ENCODE measurements at places on chromosomes 16 and 17.

- no peak for DNase-seq
These were observed 1491.4 kb upstream of the GOT2 start for GRCh38 chr16:60225541-60225940.

DNA sequence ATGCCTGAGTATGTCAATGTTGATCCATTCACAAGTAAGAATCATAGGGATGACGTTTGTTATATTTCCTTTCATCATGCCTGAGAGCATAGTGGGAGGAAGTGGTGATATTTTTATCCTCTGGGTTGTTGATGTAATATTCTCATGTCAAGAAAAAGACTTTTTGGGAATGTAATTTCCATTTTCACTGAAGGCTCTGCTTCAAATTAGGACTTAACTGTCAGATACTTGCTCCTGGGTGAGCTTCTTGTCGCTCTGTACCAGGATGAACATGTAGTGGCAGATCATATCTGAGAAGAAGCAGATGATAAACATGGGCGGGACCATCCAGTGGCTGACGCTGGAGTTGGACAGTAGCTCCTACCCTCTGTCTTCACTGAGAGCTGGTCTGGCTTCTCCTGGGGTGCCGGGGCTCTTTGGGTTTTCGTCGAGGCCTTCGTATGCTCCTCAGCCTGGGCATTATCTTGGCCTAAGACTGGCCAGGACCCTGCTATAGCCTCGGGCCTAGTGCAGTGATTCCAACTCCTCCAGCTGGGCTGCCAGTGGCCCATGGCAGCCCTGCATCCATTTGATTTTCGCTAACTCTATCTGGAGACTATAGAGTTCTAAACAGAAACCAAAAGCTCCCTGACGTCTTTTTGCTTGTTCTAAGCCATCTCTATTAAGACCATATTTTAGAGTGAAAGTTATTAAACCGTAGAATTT, 19.7 kb downstream of the CYB5B start:
- no peak for DNase-seq

DNA sequence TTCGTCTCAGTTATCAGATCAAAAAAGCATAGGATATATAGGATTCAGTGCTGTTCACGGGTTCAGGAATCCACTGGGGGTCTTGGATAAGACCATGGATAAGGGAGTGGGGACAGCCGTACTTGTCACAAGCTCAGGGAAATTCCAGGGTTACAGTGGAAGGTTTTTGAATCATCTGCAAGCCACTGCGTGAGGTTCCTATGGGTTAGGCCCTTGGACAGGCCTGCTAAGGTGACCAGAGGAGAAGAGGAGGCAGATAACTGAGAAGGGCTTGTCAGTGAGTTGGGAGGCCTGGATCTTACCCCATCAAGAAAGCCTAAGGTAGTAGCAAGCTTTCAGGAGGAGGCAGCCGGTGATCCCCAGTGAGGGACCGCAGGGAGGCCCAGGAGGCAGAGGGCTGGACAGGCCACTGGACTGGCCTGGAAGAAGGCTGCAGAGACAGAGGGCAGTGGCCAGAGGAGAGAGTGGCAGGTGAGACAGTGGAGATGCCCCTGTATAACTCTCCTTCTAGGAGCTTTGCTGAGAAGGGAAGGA, 27.3 kb downstream of the NGFR start:
- no peak for DNase-seq

DNA sequence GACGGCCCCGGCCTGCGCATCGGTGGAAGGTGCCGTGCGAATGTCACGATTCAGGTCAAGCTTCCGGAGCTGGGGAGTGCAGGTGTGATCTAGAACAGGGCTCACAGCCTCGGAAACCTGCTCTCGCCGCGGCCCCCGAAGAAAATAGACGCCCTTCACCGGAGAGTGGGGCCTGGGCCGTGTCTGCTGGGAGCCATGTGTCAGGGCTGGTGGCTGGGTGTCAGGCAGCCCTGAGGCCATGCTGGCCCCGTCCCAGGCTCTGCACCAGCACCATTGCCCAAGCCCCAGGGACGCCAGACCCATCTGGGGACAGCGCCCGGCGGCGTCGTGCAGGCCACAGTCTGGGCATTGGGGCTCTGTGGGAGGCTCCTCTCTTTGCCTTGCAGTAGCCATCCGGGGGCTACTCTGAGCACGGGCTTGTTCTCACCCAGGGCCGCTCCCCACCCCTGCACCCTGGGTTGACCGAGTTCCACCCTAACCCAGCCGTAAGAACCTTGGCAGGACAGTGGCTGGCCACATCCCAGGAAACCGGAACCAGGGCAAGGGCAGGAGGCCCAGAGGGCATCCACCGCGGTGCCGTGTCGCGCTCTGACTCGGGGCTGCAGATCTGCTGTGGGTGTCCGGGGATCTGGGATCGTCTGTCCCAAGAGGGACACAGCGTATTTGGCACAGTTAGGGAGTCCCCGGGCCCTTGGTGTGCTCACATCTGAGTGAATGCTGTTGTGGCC, 5.3 kb upstream of the NUDT16L1 start:
- DNase-seq: no peak

DNA sequence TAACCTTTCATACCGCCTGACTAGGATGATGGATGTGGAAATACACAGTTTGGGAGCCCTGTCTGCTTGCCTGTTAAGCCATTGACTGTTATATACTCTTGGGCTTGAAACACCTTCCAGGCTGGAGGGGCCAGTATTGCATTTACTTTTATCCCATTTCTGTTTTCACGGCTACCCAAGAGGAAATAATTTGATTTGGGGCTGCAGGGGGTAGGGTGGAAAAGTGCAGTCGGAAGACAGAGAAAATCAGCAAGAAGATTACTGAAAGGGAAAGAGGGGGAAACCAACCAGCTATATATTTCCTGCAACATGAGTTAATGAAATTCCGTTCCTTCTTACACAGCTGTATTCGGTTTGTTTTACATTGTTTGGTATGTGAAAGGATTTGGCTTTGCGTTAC, 202.5 kb downstream of the CDH13 start:
- DNase-seq: no peak

- no peak for DNase-seq
These were observed 254.9 kb downstream of the PARN start for GRCh38 chr16:14375132-14375491.

DNA sequence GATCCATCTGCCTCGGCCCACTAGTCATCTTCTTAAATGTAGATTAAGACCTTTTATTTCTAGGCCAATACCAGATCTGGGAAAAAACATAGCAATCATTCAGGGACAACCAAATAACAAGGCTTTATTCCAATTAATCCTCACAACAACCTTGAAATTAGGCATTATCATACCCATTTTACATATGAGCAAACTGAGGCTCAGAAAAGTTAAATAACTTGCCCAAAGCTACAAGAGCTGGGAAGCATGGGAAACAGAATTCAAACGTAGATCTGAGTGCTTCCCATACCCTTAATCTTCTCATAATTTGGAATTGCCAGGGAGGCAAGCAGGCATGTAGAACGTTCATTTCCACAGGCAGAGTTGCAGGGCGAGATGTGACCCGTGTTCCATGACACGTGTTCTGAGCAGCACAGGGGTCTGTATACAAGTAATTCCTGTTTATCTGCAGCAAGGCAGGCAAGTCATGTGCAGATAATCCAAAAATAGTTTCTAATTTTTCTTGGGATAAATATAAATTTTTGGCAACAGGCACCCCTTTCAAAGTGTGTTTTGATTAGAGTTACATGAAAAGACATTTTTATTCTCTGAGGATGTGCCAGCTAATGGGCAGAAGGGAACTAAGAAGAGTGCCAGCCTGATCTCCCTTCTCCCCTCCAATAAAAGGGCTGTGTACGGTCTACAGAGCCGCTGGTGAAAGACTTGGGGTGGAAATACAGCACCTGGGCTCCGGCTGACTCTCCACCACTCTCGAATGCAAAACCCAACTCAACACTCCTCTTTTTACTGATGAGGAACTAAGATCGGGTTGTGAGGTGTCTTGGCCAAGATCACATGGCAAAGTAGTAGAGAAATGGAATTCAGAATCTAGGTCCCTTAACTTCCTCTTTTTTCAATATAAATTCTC, 27.7 kb upstream of the MYOCD start:
- no peak for DNase-seq

DNA sequence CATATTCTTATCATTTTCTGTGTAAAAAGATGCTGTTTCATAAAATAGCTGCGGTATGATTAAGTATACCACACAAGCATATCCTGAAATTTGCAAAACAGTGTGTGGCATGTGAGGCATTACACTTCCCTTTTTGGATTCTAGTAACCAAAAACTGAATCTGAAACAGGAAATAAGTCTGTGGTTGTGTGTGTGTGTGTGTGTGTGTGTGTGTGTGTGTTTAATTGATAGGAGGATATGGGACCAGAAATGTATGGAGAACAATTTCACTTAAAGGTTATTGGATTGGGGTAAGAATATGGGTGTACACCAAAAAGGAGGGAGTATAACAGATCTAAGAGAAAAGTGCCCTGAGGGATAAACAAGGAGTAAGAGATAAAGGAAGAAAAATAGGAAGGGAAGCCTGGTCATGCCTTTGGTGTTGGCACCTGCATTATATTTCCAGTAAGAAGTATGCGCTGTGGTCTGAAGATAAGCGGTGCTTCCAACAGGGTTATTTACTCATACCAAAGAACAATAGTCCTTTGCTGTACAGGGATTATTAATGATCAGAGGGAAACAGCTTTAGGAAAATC, 4.0 kb downstream of the LYRM1 start:
- DNase-seq: no peak

- DNase-seq: no peak
These were observed 23.5 kb upstream of the GRIN2A start for GRCh38 chr16:10205688-10206087.

DNA sequence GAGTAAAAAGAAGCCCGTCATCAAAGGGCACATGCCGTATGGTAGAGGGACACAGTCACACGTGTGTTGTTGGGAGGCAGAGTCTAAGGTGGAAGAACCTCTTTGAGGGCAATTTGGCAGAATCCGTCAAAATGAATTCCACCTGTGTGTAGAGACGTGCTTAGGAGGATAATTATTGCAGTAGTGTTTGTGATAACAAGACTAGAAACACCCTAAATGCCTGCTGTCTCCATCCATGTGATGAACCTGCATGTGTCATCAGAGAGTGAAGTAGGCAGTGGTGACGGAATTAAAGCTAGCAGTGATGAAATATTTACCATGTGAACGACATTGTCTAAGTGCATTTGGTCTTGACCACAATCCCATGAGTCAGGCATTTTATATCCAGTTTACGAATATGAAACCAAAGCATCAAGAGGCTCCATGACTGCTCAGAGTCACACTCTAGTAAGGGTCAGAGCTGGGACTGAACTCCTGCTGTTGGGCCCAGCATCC, 61.3 kb upstream of the ADORA2B start:
- DNase-seq: no peak

GRCh38 chr16:71781741-71782140, 26.9 kb downstream of the AP1G1 start:
- no peak for DNase-seq

- no peak for DNase-seq
These were observed 8.3 kb upstream of the MPHOSPH6 start for GRCh38 chr16:82178352-82178751.

GRCh38 chr17:49978501-49978900, 9.5 kb downstream of the DLX4 start:
- no peak for DNase-seq

GRCh38 chr17:79907850-79908249, 68.6 kb upstream of the CBX4 start:
- DNase-seq: no peak

DNA sequence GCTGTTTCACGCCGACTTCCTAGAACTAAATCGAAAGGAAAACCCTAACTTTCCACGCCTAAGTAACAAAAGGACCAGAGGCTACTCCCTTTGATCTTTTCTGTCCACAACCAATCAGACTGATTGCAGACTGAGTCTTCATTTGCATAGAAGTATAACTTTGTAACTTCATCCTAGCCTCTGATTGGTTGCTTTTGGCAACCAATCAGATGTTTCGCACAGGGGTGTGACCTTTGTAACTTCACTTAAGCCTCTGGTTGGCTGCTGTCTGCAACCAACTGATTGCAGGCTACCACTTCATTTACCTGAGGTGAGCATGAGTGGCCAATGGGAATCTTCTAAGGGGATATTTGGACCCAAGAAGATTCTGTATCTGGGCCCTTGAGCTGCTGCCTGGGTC, 17.4 kb upstream of the ICAM2 start:
- no peak for DNase-seq

GRCh38 chr17:77410470-77410869, 269.7 kb downstream of the SEC14L1 start:
- DNase-seq: no peak

DNA sequence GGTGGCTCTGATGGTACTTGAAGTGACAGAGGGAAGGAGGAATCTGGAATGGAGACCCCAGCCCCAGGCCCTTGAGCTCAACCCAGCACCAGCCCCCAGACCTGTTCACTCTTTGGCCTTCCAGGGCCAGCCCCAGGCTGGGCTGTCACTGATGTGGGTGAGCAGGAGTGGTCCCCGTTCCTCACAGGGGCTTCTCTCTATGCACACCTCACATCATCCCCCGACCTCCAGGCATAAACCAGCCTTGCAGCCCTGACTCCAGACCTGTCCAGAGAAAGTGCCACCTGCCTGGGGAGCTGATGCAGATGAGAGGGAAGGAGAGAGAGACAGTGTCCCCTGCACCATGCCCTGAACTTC, 182.6 kb upstream of the SDK2 start:
- DNase-seq: no peak

- DNase-seq: no peak
These were observed 44.3 kb upstream of the PVALEF start for GRCh38 chr17:81120695-81121621.

- no peak for DNase-seq
These were observed 537.1 kb upstream of the HSBP1 start for GRCh38 chr16:83270640-83271039.

DNA sequence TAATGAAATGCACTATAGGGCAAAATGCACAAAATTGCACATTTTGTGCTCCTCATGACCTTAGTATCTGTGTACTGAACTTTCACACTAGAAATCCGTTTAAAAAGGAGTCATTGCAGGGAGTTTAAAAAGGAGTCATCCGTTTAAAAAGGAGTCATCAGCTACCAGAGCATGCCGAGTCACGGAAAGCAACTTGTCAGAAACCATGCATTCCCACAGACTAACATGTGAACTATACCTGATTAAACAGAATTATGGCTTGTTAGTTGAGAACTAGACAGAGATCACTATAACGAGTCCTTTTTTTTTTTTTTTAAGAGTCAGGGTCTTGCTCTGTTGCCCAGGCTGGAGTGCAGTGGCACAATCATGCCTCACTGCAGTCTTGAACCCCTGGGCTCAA, 35.9 kb downstream of the SLC6A4 start:
- DNase-seq: no peak

DNA sequence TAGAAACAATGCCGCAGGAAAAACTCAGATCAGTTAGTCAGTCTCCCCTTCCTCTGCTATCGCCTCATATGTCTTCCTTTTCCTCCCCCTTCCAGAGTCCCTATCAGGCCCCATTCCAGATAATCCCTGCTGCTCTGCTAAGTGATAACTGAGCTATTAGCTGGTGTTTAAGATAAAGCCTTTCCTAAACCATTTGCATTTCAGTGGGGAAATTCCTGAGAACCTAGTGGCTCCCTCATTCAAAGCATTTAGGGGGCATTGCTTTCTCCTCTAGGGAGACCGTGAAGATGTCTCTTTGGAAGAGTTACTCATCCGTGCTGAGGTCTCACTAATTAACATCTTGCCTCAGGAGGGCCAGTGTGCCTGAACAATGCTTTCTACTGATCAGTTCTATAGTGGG, 401.6 kb downstream of the NPIPA7 start:
- DNase-seq: no peak

GRCh38 chr16:47568351-47568750, 107.2 kb downstream of the PHKB start:
- DNase-seq: no peak
